ENCODE measurements at places on chromosomes 12 and 14. TPM values are rescaled to one million over a fixed set of nuclear protein-coding genes. Genes with fewer than 3 reads are reported as not detected.

Gene PLA2G1B
- not detected for total RNA-seq

Gene CACNA2D4
- total RNA-seq = 3.9 TPM

Gene MEG3
- 121 TPM for total RNA-seq

Gene PLCZ1
- not detected for total RNA-seq

Gene CEP170B
- 10.1 TPM for total RNA-seq

Gene CELA1
- not detected for total RNA-seq

Gene TSHR
- 0.74 TPM for total RNA-seq

Gene PTHLH
- not detected for total RNA-seq

Gene RPGRIP1
- 0.19 TPM for total RNA-seq

Gene EPS8
- total RNA-seq = 181 TPM

Gene CLEC9A
- total RNA-seq = not detected

Gene HOTAIR
- total RNA-seq = not detected

Gene TRPV4
- 2.4 TPM for total RNA-seq

Gene DUSP6
- 201 TPM for total RNA-seq

Gene BCDIN3D
- total RNA-seq = 1.9 TPM

Gene IGFBP6
- total RNA-seq = 902 TPM

Gene TRIM9
- 4.1 TPM for total RNA-seq

Gene RND1
- total RNA-seq = 5.8 TPM

Gene KRT2
- not detected for total RNA-seq

Measured in omental fat pad (tissue), 4 donors.